ENCODE measurements at places on chromosomes 5 and 9.

- DNase-seq, result no peak
These were observed 89.6 kb downstream of the KIF4B start for GRCh38 chr5:155103146-155103545.

GRCh38 chr5:180139731-180140055 is 68.1 kb upstream of the RNF130 start:
- no peak for DNase-seq

GRCh38 chr5:113375480-113376060 is 59.2 kb downstream of the TSSK1B start:
- DNase-seq, result no peak

DNA sequence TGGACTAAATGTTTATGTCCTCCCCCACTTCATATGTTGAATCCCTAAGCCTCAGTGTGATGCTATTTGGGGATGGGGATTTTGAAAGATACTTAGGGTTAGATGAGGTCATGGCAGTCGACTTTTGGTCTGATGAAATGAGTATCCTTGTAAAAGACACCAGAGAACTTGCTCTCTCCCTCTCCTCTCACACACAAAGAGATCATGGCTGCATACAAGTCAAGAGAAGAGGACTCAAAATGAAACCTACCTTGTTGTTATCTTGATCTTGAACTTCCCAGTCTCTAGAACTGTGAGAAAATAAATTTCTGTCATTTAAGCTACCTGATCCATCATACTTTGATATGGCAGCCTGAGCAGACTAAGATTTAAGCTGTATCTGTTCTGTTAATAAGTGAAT is 144.0 kb upstream of the HAPLN1 start:
- DNase-seq, result no peak

DNA sequence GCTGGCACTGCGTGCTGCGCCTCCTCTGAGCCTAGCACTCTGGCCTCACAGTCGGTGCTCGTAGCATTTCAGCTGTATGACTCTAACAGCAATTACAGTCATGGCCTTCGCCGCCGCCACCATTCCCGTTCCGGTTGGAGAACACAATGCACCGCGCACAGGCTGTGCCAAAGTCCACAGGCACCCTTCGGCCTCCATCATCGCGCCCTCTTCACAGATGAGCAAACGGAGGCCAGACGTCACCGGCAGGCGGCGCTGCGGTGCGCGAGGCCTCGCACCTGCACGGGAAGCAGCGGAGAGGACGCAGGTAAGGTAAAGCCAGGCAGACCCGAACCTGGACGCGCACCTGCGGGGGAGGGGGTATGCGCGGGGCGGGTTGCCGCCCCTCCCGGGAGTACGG is 128.9 kb downstream of the BARX1 start:
- no peak for DNase-seq

DNA sequence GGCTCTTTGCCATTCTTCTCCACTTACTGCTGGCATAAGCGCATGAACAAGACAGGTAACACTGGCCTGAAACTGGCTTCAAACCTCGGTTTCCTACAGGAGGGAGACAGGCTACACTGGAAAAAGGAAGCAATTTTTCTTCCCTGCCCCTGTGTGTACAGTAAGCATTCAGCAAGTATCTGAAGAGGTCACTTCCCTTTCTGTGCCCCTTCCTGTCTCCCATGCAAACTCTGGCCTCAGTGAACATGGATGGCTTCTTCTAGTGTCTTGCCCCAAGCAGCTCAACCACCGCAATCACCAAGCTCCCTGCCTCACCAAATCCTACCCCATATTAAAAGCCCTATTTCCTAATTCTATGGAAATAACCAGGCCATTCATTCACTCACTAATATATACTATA is 42.4 kb downstream of the SERINC5 start:
- DNase-seq, result peak; percentile 44

DNA sequence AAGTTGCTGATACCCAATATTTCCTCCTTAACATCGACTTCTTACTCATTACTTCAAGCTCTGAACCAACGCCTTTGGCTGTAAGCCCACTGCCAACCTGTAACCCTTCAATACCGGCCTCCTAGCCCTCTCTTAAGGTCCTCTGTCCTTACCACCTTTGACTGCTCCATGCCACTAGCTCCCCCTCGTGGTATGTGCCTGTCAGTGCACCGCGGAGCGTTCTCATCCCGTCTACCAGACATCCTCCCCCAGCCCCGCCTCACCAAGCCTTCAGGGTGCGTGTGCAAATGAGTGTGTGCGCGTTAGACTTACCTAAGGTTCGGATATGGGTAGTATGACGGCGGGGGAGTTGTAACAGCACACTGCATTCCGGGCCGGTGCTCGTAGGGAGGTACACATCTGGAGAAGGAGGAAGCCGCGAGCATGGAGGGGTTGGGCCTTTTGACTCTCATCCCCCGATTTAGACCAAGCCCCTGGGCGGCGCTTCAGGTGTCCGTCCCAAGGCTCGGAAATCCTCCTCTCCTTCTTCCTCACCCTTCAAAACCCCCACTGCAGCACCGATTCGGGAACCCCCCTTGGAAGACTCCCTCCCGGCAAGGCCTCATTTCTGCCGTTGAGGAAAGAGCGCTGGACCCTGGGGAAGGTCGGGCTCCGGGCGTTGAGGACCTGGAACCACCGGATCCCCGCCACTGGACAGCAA is 2.8 kb upstream of the MYORG start:
- peak; percentile 92 for DNase-seq

DNA sequence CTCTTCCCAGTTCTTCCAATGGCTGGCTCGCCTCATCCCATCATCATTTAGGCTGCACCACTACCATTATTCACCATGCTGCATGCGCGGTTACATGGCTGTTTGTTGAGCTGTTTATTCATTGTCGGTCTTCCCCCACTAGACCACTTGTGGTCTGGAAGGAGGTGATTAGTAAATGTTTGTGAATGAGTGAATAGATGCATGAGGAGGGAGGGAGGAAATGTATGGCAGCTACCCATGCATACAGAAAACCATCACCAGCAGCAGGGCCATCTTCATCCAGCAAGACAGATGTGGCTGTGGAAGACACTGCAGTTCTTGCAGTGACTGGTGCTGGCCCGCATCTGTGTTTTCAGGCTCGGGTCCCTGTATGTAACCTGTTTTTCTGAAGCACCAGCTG is 113.3 kb upstream of the SAP30L start:
- DNase-seq, result no peak

- DNase-seq, result no peak
These were observed 160.7 kb upstream of the ZNF608 start for GRCh38 chr5:124907098-124907644.

DNA sequence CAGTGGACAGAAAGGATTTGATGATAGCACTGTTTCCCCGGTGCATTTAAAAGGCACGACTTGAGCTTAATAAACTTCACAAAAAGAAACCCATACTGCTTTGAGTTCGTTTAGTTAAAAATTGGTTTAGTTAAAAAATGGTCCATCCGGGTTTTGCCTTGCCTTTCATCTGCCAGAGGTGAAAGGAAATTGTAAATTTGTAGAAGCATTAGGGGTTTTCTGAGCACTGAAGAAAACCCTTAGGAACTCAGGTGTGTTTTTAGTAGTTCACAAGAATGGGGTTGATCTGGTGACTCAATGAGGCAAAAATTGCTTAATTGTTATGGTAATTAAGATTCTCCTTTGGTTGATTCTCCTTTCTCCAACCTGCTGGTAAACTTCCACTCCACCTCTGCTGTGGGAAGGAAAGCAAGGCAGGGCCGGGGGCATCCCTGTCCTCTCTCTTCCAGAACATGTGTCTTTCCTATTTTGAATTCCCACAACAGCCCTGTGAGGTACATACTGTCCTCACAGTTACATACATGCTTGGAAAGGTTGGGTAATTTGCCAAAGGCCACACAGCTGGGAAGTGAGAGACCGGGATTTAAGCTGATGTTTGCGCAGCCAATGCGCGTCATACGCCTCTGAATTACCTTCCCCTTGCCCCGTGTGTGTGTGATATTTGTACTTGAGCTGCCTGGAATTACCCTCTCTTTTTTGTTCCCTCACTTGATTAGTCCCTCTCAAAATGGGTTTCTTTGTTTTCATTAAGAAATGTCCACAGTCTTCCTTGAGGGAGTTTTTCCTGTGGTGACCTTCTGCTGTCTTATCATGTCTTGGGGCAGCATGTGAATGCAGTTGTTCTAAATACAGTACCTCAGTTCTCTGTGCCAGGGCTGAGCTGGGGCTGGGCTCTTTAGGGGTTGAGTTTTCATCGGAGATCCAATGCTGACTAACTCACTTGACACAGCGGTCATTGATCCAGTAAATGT is 94.4 kb downstream of the ARHGAP26 start:
- DNase-seq, result no peak

- DNase-seq, result no peak
These were observed 35.4 kb downstream of the CXXC5 start for GRCh38 chr5:139683295-139684271.

GRCh38 chr5:136516637-136517036 is 151.3 kb upstream of the TRPC7 start:
- DNase-seq, result no peak

DNA sequence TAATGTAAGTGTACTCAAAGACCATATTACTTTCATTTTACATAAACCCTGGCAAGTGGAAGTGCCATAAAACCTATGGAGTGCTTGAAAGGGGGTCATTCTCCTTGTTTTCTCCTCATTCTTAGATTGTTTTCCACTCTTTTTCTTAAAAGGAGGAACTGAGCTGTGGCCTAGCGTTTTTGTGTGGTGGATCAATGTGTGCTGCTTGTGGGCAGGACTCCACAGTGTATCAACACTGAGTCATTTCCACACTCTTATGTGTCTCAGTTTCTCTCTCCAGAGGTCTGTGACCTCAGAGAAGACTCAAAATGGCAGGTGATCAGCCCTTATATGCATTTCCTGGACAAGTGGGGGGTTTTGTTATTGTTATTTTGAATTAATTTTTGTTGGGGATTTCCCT is 516.1 kb upstream of the CDH10 start:
- peak; percentile 8 for DNase-seq

DNA sequence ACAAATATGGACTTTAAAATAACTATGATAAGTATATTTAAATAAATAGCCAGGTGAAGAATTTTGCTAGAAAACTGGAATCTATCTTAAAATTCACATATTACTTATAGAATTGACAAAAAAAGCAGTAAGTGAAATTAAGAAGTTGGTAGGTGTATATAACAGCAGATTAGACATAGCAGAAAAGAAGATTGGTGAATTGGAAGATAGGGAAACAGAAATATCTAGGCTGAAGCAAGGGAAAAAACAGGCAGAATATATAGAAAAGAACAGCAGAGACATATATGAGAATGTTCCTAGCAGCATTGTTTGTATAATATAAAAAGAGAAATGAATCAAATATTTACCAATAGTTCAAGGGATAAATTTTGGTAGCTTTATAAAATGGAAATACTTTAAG is 294.9 kb downstream of the TMEM232 start:
- DNase-seq, result no peak

DNA sequence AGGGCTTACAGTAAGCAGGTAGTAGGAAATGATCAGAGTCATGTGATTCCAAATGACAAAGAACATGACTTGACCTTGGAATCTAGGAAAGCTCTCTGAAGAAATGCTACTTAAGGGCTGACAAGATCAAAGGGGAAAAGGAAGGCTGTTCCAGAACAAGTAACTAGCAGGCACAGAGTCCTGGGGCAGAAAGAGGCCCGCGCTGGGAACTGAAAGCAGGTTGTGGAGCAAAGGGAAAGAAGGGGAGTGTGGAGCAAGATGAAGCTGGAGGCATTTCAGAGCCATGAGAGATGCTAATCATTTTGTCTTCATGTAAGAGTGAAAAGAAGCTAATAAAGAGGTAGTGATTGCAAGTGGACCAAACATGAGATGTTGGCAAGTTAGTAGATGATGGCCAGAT is 397.5 kb downstream of the DTWD2 start:
- no peak for DNase-seq

DNA sequence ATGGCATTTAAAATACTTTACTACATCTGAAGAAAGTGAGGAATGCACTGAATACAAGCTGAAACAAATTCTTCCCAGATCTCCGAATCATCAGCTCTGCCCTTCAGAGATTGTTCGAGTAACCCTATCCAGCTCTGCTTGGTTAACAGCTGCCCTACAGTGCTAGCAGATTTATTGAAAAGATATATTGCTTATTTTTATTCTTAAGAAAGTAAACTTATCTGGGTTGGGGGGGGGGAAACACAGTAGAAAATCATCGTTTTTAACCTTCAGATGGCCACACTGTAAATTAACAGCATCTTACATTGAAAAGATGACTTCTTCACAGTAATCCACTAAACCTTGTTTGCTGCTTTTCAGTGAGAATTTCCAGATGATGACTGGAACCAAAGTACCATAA is 210.8 kb downstream of the NFIB start:
- DNase-seq, result no peak

DNA sequence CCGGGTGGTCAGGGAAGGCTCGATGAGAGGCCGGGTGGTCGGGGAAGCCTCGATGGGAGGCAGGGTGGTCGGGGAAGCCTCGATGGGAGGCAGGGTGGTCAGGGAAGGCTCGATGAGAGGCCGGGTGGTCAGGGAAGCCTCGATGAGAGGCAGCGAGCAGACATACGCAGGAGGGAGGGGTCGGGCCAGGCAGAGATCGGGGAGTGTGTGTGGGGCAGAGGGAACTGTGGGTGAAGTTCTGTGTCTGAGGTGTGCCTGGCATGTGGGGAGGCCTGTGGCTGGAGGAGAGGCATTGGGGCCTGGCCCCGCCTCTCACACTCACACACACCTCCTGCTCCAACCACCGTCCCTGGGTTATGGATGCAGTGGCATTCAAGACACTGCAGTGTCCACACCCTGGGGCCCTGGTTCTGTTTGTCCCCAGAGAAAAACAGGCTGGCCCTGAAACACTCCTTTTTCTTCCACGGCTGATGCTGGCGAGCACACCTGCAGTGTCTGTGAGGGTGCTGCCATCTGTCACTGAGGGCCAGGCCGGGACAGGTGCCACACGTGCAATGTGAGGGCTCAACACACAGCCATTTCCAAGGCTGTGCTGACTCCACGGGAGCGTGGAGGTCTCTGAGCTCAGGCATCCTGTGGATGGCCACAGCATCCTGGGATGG is 6.5 kb upstream of the PLEKHG4B start:
- DNase-seq, result no peak

GRCh38 chr9:91746904-91747303 is 203.1 kb downstream of the ROR2 start:
- no peak for DNase-seq

- no peak for DNase-seq
These were observed 38.5 kb upstream of the ANKRD31 start for GRCh38 chr5:75275147-75275546.

GRCh38 chr5:81360640-81361039 is 33.3 kb downstream of the ACOT12 start:
- no peak for DNase-seq

All from Kasumi-1 (cell line).